ENCODE measurements at places on chromosomes 16 and 17.

DNA sequence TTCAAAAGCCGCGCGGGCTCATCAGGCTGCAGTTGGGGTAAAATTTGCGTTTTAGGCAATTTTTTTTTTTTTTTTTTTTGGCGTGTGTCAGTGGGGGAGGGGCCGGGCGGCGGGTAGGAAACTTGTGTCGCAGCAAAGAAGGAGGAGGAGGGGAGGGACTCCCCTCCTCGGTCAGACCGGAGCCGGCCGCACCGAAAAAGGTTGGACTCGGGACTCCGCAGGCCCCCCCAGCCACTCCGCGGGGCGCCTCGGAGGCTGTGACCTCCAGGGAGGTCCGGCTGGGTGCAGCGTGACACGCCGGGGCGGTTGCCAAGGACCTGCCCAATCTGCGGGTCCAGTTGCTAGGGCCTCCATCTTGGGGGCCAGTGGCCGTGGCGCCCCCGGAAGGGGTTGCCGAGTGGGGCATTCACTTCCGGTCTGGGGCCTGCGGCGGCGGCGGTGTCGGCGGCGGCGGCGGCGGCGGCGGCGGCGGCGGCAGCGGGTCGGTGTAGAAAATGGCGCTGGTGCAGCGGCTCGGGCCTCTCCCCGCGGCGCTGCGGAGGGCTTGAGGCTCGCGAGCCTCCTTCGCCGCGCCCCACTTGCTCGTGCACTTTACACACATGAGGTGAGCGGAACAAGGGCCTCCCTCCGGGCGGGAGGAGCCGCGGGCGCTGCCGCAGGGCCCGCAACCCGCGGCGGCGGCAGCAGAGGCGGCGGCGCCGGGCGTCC is at the start of gene TNRC6A:
Gene TNRC6A, plus strand, starts transcription at position 409 of the 708 bp plus-strand sequence. Its CDS starts 191 bp downstream, at position 600.
- peak; percentile 92 for DNase-seq

GRCh38 chr17:80644536-80644935 is 99.9 kb downstream of the RPTOR start:
- no peak for DNase-seq

- peak; percentile 99 for DNase-seq
Measured at GRCh38 chr16:29290631-29291247, 115.8 kb downstream of the NPIPB11 start.

- no peak for DNase-seq
Measured at GRCh38 chr16:19017179-19017578, 33.4 kb downstream of the TMC7 start.

DNA sequence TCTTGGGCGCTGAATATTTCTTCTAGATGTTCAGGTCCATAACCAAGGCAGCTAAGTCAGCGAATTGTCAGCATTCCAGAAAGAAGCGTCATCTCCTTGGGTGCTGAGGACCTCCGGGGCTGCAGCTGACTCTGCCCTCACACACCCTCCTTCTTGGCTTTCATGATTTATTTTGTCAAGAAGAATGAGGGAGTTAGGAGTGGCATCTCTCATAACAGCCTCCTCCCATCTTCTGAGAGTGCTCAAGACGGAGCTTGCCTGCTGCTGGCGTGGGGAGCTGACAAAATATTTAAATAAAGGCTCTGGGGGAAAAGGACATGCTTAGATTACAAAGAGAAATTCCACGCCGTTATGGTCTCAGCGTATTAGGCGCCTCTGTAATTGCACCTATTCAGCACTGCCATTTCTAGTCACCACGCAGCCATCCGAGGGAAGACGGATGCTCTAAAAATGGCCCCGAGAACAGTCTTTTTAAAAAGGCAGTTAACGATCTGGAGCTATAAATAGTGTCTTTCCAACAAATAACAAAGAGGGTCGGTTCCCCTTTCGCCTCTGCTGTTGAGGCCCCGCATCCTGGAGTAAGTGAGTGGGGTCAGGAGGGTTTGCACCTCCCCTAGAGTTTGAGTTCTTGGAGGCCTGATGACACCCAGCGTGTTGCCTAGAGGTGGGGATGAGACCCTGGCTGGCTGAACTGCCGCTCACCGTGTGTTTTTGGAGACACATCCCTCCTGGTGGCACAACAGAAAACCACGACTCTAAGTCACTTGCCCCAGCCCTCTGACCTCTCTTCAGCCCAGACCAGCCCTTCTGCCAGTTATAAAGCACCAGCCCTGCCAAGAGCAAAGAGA is 187.0 kb downstream of the CCDC182 start:
- no peak for DNase-seq

- no peak for DNase-seq
Measured at GRCh38 chr16:80161799-80162739, 378.7 kb upstream of the DYNLRB2 start.

GRCh38 chr16:82149536-82149935 is 20.5 kb downstream of the MPHOSPH6 start:
- DNase-seq: no peak
